ENCODE measurements at places on chromosomes 3 and 15.

- peak; percentile 69 for DNase-seq
Measured at GRCh38 chr3:71064956-71065763, 518.4 kb downstream of the FOXP1 start.

DNA sequence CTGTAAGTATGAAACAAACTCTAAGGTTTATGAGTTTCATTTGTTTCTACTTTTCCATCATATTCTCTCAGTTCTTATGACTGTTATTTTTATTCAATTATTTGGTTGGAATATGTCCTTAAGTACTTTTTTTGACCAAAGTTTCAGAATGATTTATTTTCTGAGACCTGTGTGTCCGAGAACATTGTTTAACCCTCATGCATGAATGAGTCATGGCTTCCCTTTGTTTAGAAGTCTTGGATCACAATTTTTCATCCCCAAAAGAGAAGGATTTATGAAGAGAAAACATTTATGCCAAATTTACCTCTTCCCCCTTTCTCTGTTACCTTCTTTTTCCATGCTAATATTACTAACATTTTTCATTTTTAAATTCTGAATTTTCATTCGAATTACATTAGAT, 518.0 kb upstream of the NR2F2 start:
- DNase-seq = no peak

DNA sequence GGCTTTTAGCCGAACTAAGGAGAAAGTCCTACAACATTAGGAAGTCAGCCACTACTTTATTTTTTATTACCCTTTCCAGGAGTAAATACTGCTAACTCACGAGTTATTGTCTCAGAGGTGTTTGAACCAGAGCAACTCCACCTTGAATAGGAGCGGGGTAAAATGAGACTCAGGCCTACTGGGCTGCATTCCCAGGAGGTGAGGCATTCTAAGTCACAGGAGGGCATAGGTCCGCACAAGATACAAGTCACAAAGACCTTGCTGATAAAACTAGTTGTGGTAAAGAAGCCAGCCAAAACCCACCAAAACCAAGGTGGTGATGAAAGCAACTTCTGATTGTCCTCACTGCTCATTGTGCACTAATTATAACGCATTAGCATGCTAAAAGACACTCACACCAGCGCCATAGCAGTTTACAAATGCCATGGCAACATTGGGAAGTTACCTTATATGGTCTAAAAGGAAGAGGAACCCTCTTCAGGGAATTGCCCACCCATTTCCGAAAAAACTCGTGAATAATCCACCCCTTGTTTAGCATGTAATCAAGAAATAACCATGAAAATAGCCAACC, 555.9 kb downstream of the IGSF11 start:
- DNase-seq = peak; percentile 56

GRCh38 chr15:74523982-74524381, 17.0 kb upstream of the ARID3B start:
- DNase-seq = no peak

- DNase-seq = no peak
Measured at GRCh38 chr15:62488387-62488786, 323.3 kb upstream of the C2CD4B start.

DNA sequence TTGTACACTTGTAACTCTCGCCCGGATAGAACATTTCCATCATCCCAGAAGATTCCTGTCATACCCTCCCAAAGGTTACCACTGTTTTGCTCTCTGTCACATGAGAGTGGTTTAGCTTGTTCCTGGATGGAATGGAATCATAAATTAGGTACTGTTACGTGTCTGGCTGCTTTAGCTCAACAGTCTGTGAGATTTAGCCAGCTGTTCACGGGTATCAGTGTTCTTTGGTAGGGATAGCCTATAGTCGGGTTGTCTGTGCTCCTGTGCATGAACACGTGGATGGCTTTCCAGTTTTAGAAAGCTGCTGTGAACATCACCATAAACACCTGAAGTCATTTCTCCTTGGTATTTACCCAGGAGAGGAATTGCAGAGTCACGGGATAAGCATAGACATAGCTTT, 58.2 kb upstream of the NR2C2 start:
- no peak for DNase-seq

Measured in HAP-1 (cell line).